Forelimb muscle (tissue), 1 donor: ENCODE measurements at places on chromosomes 5 and 9. TPM values are rescaled to one million over a fixed set of nuclear protein-coding genes. Genes with fewer than 3 reads are reported as not detected.

DNA sequence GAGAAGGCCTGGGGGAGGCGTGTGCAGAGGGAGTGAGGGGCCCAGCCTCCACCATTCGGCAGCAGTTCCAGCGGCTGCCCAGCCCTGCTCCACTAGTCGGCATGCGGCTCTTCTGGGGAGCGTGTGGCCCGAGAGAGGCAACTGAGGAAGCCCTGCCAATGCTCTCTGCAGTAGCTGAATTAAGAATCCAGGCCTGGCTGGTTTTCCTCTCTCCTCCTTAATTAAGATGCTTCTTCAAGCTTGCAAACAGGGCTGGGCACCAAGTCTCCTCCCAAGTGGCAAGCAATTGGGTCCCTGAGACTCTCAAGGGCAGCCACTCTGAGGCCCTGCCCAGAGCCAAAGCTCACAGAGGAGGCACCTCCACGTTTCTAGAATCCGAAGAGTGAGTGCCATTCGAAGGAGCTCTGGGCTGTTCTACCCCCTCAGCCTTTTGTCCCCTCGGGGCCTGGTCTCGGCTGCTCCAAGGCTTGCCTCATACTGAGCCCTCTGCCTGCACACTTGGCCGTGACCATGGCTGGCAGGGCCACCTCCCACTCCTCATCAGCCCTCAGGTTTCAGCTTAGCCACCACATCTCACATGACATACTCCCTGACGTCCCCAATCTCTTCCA is 75.4 kb upstream of the LRRTM2 start:
- DNase-seq = no peak

DNA sequence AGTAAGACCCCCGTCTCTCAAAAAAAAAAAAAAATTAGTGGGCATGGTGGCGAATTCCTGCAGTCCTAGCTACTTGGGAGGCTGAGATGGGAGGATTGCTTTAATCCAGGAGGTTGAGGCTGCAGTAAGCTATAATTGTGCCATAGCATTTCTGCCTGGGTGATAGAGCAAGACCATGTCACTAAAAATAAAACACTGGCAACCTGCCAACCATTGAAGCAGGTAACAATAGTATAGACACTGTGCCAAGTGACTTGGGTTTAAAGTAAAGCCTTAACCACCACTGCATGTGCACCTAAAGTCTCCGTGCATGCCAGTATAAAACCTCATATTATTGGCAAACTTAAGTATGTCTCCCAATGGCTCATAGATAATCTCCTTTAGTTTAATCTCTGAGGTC is 3.4 kb upstream of the APBA1 start:
- DNase-seq = no peak

- no peak for DNase-seq
These were observed 551.8 kb upstream of the ZNF608 start for GRCh38 chr5:125298258-125298657.

The IGFBPL1 gene
- polyA plus RNA-seq = 0.67 TPM

The GLT6D1 gene
- not detected for polyA plus RNA-seq

The IL4 gene
- not detected for polyA plus RNA-seq

DNA sequence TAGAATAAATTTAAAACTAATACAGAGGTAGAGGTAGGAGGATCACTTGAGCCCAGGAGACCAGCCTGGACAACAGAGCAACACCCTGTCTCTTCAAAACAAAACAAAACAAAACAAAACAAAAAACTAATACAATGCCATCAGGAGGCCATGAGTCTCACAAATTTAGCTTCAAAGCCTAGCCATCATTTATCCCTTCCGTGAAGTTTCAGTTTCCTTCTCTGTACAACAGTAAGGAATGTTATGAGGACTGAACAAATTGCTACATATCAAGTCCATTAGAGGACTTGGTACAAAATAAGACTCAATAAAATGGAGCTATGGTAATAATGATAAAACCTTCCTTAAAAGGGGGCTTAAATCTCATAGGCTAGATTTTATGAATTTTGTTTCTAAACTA is 60.8 kb downstream of the MAPKAP1 start:
- DNase-seq = no peak

- DNase-seq = no peak
These were observed 149.0 kb downstream of the AOPEP start for GRCh38 chr9:94875300-94876020.

The JMY gene
- polyA plus RNA-seq = 9.5 TPM

- DNase-seq = no peak
These were observed 11.6 kb downstream of the ORM2 start for GRCh38 chr9:114341152-114341830.

The KCNIP1 gene
- polyA plus RNA-seq = 2.4 TPM

The HK3 gene
- polyA plus RNA-seq = 0.82 TPM

The LCN15 gene
- polyA plus RNA-seq = 0.49 TPM

The DNM1 gene
- polyA plus RNA-seq = 53.3 TPM

GRCh38 chr5:150317048-150318003 is 14.6 kb upstream of the ARSI start:
- DNase-seq = no peak

- DNase-seq = no peak
These were observed 1252.5 kb downstream of the EFNA5 start for GRCh38 chr5:106418196-106418595.

- DNase-seq = no peak
These were observed 876 bp downstream of the CAAP1 start for GRCh38 chr9:26891726-26892125.

The TXNDC8 gene
- not detected for polyA plus RNA-seq

- no peak for DNase-seq
These were observed 218.7 kb upstream of the S1PR3 start for GRCh38 chr9:88772575-88772974.

DNA sequence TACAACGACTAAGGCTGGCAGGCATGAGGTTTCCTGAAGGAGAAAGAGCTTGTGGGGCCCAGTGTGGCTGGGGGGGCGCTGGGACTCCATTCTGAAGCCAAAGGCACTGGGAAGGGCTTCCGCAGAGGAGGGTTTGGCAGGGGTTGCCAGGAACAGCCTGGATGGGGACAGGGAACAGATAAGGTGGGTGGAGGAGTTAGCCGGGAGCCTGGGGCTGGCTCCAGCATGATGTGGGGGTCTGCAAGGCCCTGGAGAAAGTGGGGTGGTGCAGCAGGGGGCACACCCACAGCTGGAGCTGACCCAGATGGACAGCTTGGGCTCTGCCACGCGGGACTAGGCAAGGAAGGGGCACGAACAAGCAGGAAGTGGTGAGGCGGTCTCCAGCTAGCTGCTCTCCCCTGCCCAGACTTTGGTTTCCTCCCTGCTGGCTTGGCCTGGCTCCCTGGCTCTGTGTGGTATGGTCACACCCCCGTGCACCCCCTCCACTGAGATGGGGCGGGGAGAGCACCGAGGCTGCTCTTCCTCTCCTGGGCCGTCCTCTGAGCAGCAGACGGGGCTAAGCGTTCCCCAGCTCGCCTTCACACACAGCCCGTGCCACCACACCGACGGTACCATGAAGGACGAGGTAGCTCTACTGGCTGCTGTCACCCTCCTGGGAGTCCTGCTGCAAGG is at the start of gene LTC4S:
LTC4S (plus strand) TSS at position 519 of the 672 bp plus-strand sequence; CDS start at position 614, 95 bp downstream.
- no peak for DNase-seq

The BASP1 gene
- 27.0 TPM for polyA plus RNA-seq

GRCh38 chr5:144328494-144328893 is 157.8 kb downstream of the KCTD16 start:
- no peak for DNase-seq

DNA sequence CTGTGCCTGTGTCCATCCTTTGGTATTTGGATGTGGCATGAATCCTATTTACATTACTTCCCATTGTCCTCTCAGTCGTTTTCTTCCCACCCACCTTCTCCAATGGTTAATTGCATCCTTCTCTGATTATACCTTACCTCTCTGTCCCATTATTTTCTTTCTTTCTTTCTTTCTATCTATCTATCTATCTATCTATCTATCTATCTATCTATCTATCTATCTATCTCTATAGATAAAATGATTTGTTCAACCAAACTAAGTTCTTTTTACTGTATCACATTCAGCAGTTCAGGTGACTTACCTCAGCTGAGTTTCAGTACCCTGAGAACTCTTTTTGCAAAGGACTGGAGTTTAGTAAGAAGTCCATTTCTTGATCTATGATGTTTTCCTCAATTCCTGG is 80.6 kb downstream of the RPS23 start:
- DNase-seq = no peak

- peak; percentile 89 for DNase-seq
These were observed 261.4 kb upstream of the KLF4 start for GRCh38 chr9:107750741-107751566.

GRCh38 chr5:126009566-126009965 is 413.6 kb upstream of the GRAMD2B start:
- no peak for DNase-seq

DNA sequence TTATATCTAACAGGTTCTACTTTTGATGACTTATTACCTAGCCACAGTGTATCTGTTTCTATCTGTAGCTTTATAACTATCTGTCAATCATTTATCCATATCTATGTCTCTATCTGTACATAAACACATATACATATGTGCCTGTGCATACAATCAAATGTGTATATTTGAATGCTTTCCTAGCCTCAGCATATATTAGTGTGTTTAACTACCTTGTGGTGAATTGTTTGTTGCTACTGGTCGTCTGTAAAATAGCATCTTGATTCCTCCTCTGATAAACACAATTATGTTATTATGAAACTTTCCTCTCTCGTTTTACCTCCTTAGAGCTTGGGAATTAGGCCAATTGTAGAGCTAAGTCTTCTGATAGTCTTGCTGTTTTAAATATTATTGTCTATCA is 44.4 kb downstream of the PARP8 start:
- no peak for DNase-seq
